Keratinocyte (primary cell): ENCODE measurements at places on chromosomes 11 and 22. TPM values are rescaled to one million over a fixed set of nuclear protein-coding genes. Genes with fewer than 3 reads are reported as not detected.

ABCC8 gene
- not detected in 3 replicates for polyA plus RNA-seq

JAML gene
- 0.01 TPM in 1 of 3 replicates, not detected in the others for polyA plus RNA-seq

FADS3 gene
- 33.9 to 112 TPM (median 38.7 TPM) in 3 replicates for polyA plus RNA-seq

PACSIN2 gene
- 50.7 to 57.2 TPM (median 55.5 TPM) in 3 replicates for polyA plus RNA-seq

C11orf65 gene
- 0.34 to 0.83 TPM (median 0.46 TPM) in 3 replicates for polyA plus RNA-seq

TNNT3 gene
- polyA plus RNA-seq = 0.09 TPM in 1 of 3 replicates, not detected in the others

PHF21B gene
- 0.16 TPM in 1 of 3 replicates, not detected in the others for polyA plus RNA-seq

MOV10L1 gene
- polyA plus RNA-seq = not detected in 3 replicates

CD3G gene
- polyA plus RNA-seq = not detected in 3 replicates

FAU gene
- 328 to 452 TPM (median 425 TPM) in 3 replicates for polyA plus RNA-seq
